ENCODE measurements at places on chromosomes 3 and 15.

DNA sequence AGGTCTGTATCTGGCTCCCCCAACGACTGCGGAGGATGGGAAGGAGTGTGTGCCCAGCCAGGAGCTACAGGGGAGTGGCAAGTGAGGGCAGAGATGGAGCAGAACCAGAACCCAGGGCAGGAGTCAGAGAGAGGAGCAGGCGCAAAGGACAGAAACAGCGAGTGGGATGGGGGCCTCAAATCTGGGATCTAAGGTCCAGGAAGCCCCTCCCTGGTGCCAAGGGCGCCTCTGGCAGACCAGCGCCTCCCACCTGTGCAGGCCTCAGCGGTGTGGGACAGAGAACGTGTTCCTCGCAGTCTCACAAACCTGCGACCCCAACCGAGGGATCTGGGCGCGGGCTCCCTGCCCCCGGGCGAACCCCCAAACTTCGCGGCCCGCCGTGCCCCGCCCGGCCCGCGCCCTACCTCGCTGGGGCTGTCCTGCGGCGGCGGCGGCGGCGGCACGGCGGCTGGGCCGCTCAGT, 301 bp downstream of the PCBP4 start:
- no peak for DNase-seq

- DNase-seq, result no peak
Measured at GRCh38 chr3:178022599-178022998, 513.6 kb upstream of the KCNMB2 start.

DNA sequence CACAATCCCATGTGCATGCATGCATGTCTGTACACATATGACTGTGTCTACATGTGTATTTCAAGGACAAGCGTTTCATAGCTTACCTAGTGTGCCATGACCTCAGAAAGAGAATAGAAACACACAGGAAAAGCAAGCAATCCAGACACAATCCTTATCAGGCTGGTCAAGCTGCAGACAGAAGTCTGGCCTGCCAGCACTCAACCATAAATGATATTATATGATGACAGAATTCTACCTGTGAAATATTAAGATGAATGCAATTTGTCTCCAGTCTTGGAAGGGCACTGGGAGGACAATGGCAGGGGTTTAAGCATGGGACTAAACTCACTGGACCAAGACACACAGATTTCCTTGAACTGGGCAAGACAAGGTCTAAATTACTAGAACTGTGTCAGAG, 50.9 kb upstream of the ARL6 start:
- no peak for DNase-seq

GRCh38 chr3:63975723-63976122, 47.6 kb downstream of the PSMD6 start:
- no peak for DNase-seq

- DNase-seq, result peak; percentile 11
Measured at GRCh38 chr15:64895285-64896065, 16.2 kb upstream of the ANKDD1A start.

- DNase-seq, result no peak
Measured at GRCh38 chr3:72250725-72251124, 465.8 kb upstream of the PROK2 start.

Measured in NCI-H526 (cell line).